ENCODE measurements at places on chromosomes 7 and 10.

DNA sequence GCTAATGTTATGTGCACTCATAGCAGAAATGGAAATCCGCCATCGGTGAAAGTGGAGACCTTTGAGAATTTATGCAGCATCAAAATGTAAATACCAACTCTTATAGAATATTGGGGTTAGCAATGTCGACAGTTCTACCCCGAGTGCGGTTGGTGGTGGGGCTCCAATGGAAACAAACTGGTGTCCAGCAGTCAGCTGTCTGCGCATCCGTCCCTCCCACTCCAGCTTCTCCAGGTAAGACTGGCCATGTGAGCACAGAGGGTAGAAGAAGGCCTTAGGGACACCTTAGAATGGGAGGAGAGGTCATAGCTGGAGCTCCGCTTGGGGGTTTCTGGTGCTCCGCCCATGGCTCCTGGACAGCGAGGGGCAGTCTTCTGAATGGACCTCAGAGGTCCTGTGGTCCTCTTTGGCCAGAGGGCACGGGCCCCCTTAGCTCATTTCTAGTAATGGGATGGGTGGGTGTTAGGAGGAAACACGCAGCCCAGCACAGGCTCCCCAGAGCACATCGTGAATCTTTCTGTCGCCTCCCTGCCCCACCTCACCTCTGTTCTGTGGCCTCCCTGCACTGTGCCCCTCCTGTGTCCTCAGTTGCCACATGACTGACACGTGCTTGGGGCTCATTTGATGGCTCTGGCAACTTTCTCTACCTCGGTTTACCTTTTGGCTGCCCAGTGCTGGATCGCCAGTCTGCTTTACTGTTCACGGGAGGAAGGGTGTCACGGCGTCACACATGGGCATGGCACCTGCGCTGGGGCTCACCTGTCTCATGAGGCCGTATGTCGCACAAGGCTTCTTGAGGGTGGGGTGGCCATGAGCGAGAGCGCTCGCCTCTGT lies 50.0 kb downstream of the MGMT start:
- no peak for DNase-seq

DNA sequence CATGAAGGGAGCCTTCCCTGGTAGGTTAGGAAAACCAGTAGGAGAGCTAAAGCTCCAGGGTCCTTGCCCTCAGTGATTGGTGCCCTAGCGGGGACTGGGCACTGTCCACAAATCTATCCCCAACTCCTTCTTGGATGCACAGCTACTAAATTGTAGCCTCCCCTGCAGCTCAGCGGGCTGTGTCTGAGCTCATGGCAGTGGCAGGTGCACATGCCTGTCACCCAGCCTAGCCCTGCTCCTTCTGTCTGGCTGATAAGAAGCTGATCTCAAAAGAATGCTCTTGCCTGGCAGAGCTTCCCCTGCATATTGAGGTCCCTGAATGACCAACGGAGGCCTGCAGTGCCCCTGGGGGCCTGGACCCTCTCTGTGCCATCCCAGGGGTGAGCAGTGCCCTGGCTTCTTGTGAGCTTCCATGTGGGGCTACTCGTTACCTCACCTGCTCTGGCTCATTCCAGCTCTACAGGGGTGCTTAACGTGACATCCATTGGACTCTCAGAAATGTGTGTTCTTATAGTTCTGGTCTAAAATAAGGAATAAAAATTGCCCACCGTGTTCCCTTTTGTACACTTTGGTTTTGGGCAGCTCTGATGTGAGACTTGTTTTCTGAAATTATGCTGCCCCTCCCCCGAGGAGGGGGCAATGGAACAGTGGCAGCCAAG lies 59.8 kb upstream of the ANTXRL start:
- no peak for DNase-seq

- peak; percentile 19 for DNase-seq
Observed at GRCh38 chr10:7529638-7530037, 118.8 kb upstream of the SFMBT2 start.

DNA sequence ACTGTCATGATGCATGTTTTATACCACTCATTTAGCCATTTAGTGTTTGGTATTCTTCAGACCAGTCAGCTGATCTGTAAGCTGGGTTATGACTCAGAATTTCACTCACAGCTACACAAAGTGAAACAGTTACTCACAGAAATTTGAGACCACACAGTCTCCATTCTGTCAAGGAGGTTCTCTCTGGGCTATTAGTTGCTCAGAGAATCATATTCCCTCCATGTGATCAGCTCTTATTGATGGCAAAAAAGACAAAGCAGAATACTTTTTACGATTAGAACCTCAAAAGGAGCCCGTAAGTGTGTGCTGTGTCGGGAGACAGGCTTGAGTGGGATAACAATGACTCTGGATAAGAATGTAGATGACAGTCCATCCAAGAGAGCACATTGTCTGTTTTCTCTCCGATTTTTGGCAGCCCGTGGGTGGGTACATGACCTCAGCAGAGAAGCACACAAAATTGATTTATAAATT lies 277.6 kb upstream of the SORCS1 start:
- no peak for DNase-seq

DNA sequence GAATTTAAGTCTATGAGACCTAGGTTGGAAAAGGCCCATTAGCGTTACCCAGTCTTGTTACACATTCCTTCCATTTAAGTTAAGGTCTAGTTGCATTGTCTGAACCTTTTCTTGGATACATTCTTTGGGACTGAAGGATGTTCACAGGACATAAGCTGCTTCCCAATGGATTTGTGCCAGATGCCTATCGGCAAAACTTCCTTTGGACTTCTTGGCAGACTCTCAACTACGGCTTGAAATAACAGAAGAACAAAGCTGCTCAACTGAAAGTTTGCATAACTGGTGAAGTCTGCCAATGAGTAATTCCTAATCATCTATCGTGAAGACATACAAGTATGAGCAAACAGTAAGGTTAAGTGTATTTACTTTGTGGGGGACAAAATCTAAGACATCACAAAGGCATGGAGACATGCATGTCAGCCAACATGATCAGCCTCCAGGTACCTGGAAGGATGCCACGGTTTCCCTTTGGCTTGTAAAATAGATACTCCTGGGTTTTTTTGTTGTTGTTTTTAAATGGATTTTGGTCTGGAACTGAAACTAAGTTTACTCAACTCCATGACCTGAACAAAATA lies 35.4 kb downstream of the MALSU1 start:
- DNase-seq, result peak; percentile 84

- DNase-seq, result no peak
Observed at GRCh38 chr10:25692761-25693160, 241.3 kb upstream of the MYO3A start.

GRCh38 chr10:27724287-27724686 lies 21.3 kb downstream of the MKX start:
- no peak for DNase-seq

GRCh38 chr10:101712997-101713396 lies 18.0 kb upstream of the FBXW4 start:
- no peak for DNase-seq

DNA sequence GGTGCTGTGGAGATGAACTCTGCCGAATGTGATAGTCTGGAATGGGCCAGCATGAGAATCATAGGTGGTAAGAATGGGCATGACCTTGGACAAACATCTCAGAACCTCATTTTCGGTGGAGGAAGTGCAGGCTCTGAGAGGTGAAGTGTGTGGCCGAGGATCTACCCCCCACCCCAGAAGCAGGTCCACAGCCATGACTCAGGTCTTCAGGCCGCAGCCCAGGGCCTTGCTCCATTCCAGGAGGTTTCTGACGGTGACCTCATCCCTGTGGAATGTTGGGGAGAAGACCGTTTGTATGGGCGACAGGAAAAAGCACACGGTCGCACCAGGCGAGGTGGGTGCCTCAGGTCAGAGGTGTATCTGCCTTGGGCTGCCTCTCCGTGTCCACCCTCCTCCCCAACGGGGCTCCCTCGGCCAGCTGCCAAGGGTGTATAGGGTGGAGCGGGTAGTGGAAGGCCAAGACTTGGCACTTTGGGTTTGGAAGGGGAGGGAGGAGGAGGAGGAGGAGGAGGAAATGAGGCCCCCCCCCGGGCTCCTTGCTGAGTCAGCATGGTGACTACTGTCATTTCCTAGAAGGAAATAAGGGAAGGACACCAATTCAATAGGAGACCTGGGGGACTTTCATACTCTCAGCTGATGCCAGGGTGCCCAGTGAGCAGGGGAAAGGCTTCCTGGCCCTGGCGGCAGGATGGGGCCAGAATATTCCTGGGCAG lies 168.0 kb upstream of the RHEB start:
- peak; percentile 95 for DNase-seq

DNA sequence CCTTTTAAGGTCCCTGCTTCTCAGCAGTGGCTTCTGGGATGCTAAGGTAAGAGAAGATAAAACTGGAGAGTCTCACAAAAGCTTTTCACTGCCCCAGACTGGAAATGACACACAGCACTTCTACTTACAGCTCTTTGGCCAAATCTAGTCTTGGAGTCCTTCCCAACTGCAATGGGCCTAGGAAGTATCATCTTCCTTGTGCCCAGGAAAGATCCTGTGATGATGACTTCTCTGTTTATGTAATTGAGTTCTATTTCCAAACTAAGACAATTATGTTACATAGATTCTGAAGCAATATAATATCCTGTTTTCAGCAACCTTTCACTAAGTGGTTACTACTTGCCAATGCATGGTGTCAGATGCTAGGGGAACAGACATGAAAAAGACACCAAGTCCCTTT lies 234.1 kb downstream of the PTEN start:
- no peak for DNase-seq

DNA sequence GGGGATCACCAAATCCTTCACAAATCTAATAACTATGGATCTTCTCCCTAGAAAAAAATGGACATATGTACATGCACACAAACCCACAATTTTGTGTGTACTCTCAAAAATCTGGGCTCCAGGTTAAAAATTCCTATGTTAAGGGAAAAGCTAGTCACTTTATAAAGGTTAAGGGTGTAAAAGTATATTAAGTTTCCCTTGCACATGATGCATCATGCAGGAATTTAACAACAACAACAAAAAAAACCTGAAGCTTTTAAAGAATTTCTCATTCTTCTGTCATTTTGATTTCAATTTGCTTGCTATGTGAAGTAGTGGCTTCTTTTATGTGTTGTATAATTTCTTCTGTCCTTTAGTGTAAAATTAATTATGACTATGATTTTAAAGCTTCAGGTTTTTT lies 123.7 kb downstream of the CNOT4 start:
- no peak for DNase-seq

DNA sequence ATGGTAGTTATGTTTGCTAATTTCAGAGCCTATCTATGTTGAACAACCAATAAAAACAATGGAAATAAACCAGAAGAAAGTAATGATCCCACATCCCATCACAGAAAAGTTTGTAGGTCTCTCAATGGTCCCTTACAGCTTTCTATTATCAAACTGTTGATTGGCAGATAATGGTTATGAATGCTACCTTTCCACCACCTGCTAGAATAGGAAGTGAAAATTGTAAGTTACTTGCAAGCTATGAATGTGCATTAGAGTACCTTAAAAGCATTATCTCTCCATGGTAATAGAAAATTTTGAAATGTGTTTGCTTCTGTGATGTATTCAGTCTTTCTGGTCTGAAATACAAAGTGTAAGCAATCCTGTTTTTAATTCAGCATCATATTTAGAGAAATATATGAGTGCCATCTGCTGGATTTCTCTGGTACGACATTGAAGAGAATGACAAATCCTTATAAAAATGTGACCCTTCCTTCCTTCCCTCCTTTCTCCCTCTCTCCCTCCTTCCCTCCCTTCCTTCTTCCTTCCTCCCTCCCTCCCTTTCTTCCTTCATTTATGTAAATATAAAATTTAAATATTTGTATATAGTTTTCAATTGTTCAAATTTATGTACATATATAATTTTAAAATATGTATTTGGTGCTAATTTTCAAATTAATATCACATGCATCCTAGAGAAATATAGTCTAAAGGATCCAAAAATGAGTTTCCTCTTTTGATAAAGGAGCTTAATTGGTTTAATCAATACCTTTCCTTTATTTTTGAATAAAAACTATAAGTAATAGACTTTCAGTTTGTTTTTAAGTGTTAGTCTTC lies 41.4 kb upstream of the PNLIPRP3 start:
- DNase-seq, result no peak

DNA sequence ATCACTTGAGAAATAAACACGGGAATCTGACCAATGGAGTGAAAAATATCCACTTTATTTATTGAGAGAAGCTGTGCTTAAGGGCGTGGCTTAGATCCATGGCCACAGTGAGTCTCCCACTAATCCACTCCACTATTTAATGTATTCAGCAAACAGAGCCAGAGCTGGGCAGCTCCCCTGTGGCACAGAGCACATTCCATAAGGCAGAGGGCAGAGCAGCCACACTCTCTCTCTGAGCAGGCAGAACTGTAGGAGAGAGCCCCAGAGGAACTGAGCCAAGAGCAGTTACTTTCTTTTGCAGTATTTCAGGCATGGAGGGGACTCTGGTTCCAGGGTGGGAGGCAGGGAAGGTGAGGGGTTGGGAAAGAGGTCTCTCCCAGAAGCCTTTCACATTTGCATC lies 106.0 kb downstream of the GALNT17 start:
- no peak for DNase-seq

- no peak for DNase-seq
Observed at GRCh38 chr10:782751-783648, 93.5 kb upstream of the DIP2C start.

- DNase-seq, result no peak
Observed at GRCh38 chr10:11395581-11396310, 215.7 kb downstream of the USP6NL start.

DNA sequence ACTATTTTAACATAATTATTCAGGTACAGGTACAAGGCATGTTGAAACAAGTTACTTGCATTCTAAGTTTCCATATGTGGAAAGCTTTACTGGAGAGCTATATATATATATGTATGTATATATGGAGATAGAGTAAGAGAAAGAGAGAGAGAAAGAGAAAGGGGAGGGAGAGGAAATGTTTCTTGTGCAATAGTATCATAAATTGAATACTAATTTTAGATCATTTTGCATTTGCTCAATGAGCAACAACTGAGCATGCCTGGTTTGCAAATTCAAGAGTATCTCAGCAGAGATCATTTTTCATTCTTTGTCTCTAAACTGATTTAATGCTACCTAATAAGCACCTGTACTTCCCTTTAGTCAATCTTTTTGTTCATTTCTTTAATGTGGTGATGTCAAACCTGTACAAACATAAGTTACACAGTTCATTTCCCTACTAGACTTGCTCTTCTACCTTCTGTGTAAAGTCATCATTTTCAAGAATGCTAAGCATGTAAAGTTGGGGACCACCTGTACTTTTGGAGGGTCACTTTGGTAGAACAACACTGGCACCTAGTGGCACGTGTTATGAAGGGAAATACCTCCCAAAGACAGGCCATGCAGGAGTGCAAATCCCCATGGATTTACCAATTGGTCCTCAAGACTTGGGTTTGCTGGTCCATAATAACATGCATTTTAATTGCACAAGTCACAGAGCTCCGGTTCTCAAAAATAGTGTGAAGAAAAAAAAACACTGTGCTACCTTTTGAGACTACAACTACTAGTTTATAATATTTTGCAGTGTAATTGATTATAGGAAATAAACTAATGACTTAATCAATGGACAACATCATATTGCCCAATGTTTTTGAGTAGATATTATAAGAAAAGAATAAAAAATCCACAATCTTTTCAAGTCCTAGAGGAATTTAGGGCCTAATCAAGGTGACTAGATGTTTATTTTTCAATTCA lies 431.2 kb upstream of the IGFBP3 start:
- peak; percentile 59 for DNase-seq

GRCh38 chr7:76353744-76354143 lies 5.0 kb downstream of the YWHAG start:
- DNase-seq, result no peak

GRCh38 chr7:100369105-100369504 lies 4.2 kb upstream of the PILRA start:
- DNase-seq, result no peak

Measured in HTR-8/SVneo (cell line).